Suppressor macrophage treated with lipopolysaccharide for 4 hours (primary cell): ENCODE measurements at places on chromosomes 2 and 18.

DNA sequence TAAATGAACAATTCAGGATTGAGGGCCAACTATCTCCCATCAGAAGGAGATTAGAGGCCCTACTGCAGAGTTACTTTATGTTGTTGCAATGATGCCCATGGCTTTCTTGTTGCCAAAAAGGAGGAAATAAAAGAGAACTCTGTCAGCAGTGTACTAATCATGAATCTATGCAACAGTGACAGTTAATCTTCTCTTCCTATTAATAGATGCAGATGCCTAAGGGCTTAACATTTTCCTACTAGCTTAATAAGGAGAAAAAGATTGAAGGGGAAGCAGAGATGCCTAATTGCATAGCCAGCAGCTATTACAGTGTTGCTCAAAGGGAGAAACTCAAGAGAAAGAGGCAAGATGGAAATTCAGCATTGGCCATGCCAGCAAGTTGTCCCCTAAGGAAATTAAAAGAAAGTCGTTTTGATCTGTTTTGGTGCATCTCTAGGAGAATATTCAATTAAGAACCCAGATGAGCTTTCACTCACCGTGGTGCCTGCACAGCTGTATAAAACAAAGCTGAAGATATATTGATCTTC lies 107.1 kb upstream of the KCNJ3 start:
- no peak for DNase-seq

DNA sequence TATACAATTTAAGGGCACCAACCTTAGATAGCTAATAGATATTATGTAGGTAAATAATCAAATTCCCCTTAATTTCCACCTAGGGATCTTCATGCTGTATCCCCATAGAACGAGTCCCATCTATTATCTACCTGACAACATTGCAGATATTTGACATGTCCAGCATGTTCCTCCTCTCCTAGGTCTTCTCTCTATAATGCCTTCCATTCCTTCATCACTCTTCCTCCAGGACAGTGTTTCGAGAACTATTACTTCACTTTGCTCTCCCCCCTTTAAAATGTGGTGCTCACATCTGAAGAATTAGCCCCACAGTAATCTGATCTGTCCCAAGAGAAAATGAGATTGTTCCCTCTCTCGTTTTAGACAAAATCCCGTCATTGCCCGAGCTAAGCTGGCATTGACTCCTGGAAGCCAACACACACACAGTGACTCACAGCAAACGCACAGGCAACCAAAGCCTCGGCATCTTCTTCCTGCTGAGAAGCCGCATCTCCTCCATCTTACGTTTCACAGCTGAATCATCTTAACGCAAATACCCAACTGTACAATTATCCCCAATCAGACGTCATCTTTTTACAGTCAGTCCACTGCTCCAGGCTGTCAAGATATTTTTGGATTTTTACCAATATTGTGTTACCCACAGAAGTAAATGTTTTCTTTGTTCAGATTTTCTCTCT lies 162.9 kb upstream of the AGAP1 start:
- no peak for DNase-seq

GRCh38 chr2:71852141-71852711 lies 295.4 kb downstream of the CYP26B1 start:
- DNase-seq, result no peak

GRCh38 chr2:170313992-170314348 lies 136.0 kb downstream of the MYO3B start:
- DNase-seq, result no peak

GRCh38 chr2:127179766-127180165 lies 40.3 kb downstream of the CYP27C1 start:
- DNase-seq, result peak; percentile 64

GRCh38 chr2:156486147-156486546 lies 50.0 kb downstream of the GPD2 start:
- DNase-seq, result no peak

DNA sequence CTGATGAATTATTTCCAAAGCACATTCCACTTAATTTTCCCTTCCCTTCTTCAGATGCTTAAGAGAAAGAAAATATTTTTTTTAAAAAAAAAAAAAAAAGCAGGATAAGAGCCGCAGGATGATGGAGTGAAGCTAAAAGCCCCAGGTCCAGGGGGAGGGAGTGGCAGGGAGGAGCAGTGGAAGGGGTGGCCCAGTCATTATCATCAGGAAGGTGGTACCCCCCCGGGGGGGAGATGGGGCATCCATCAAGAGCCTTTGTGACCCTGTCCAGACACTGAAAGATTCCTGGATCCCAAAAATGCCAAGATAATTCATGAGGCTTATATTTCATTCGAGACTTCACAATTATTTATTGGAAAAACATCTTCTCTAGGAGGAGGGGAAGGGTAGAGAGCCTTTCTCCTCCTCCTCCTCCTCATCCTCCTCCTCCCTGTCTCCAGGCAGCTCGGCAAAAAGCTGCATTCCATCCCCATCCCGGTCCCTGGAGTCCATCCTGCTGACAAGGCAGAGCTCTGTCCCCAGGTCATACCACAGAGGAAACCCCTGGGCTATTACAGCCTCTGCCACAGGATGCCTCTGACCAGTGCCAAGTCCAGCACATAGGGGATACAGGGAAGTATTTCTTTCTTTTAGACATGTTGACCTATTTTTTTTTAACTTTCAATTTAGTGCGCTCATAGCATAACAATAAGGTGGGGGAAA lies 125.3 kb downstream of the TWIST2 start:
- no peak for DNase-seq

- no peak for DNase-seq
Measured at GRCh38 chr2:85213404-85213803, 80.2 kb downstream of the TCF7L1 start.

DNA sequence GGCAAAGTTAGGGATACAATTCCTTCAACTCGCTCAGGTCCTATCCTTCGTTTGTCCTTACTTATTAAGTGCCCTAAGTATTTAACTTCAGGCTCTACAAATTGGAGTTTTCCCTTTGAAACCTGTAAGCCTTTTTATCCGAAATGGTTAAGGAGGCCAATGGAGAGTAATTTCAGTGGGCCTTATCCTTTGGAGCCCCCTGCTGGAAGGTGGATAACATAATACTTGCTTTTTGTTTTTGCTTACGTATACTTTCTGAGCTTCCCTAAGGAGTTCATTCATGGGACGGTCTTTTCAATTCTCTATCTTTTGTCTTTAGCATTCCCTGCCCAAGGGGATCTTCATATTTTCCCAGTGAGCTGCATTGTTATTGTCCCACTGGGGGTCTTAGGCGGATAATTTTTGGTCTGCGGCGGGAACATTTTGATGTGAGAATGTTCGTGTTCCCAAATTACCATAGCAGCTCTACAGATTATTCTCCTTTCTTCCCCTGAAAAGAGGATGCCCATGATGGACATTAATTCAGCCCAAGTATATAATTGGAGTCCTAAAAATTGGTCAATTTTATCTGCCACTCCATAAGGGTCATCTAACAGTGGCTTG lies 34.4 kb upstream of the TRAPPC8 start:
- peak; percentile 35 for DNase-seq

GRCh38 chr2:144405321-144405720 lies 114.6 kb downstream of the ZEB2 start:
- DNase-seq, result no peak

GRCh38 chr2:217469203-217469810 lies 533.5 kb downstream of the TNS1 start:
- no peak for DNase-seq

DNA sequence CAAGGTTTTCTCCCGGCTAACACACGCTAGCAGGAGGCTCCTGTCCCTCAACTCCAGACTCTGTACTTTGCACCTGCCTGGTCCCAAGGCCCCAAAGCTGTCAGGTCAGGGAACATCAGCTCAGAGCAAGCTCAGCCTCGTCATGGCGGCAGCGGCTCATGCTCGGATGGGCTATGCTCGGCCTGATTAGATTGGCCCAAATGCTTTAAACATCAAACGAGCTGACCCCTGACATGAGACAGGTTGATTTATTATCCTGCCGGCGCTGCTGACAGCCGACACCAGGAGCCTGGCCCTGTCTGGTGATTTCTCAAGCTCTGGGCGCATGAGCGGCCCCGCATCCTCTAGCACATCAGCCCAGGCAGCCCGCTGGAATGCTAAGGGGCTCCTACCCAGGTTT lies 436.4 kb downstream of the EIPR1 start:
- no peak for DNase-seq

DNA sequence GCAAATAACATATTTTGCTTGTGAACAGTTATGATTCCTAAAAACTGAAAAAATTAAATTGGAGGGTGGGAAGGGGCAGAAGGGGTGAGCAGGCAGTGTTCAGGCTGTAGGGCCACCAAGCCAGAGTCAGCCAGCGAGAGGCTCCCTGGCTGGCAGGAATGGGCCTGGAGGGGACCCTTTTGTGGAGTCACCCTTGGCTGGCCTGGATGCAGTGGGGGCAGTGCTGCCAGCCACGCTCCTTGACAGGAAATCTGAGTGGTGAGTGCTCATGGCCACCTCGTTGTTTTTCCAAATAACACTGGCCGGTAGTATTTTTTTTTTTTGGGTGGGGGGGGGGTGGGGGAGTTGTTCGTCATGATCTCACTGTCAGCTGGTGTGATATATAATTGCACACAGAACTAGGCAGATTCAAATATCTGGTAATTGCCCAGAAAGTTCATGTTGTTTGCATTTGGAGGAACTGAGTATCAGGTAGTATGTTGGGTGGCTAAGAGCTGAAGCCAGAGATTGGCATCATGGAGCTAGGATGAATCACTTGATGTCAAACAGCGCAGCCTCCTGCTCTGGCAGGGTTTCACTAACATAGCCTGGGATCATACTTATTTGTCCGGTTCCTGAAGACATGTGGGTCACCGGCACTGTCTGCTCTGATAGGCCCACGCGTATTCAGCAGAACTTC lies 160.0 kb downstream of the PTGR3 start:
- no peak for DNase-seq

DNA sequence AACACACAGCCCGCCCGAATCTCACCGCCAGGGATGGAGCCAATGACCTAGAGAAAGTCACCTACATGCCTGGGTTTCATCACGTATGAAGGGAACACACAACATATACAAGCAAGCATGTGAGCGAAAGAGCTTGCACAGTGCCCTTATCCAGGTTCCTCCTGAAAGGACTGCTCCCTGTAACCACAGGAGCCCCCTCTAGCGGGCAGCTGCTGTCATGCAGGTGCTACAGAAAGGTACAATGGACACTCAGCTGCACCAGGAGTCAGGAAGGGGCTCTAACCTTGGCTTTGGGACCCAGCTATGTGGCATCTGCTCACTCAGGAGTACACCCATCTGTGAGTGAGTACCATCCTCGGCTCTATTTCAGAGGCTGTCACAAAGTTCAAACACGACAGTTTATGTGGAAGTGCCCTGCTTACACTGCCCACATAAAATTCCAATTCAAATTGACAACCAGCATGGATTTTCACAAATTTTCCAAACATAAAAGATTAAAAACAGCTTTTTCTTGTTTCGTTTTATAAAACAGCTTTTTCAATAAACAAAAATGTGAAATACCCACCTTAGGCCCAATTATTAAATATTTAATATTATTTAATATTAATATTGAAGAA lies 3.5 kb downstream of the NDUFA10 start:
- peak; percentile 65 for DNase-seq

DNA sequence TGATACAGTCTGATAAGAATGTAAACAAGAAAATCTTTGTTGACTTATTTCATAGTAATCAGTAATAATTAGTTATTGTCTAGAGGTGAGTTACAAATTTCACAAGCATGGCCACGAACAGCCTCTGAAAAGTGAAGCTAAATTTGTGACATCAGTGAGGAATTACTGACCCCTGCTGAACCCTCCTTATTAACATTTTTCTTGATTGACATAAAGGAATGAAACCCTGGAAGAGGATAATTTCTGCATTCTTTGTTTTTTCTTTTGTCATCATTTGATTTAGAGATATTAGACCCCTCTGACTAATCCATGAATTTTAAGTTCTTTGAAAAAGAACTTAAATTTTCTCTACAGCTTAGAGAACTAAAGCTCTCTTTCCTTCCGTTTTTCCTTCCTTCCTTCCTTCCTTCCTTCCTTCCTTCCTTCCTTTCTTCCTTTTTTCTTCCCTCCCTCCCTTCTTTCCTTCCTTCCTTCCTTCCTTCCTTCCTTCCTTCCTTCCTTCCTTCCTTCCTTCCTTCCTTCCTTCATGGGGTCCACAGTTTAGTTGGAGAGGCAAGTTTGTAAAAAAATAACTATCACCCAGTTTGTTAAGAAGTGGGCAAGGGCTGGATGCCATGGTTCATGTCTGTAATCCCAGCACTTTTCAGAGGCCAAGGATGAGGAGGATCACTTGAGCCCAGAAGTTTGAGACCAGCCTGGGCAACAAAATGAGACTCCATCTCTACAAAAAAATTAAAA lies 387.0 kb downstream of the MTX2 start:
- no peak for DNase-seq

GRCh38 chr2:217335341-217335966 lies 475.6 kb upstream of the TNP1 start:
- DNase-seq, result no peak

GRCh38 chr2:7673853-7674252 lies 756.6 kb downstream of the RNF144A start:
- DNase-seq, result no peak

DNA sequence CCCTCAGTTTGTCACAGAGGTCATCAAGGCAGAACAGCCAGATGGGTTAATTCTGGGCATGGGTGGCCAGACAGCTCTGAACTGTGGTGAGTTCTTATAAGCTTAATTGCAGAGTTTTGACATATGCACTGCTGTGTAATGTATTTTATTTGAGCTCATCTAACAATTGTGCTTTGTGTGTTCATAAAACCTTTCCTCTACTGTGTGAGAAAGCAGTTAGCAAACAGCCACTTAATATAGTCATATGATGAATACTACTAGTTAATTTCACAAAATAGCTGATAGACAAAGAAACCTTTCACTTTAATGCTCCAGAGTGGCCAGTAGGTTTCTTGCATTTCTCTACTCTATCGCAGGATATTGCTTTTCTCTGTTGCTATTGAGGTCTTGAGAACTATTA lies 43.1 kb downstream of the CPS1 start:
- no peak for DNase-seq

DNA sequence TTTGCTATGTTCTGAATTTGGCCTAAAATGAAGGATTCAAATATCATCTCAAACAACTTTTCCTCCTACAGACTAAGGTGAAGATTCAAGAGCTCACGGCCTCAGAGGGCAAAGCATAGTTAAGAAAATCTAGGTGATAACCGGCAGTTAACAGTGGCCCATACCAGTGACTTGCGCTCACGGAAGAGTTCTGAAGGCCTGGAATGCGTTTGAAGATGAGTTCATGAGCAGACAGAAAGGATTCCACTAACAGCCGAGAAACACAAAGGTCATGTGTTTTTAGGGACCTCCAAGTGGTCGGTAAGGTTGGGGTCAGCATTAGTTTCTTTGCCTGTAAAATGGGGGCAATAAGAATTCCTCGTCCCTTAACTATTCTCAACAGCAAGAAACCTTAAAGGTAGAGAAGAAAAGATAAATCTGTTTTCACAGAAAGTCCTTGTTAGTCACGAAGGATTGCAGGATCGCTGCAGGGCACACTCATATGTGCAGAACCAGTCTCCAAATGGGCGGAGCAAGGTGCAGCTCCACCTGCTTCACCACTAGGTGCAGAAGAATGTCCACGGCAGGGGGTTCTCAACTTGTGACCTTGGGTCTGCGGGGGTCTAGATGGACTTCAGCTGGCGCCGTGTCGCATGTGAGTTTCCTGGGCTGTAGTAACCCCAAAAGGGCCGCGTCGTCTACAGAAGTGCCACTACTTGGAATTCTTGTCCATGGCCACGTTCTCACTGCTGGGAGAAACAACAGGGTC lies 708 bp upstream of the RPIA start:
- peak; percentile 5 for DNase-seq

DNA sequence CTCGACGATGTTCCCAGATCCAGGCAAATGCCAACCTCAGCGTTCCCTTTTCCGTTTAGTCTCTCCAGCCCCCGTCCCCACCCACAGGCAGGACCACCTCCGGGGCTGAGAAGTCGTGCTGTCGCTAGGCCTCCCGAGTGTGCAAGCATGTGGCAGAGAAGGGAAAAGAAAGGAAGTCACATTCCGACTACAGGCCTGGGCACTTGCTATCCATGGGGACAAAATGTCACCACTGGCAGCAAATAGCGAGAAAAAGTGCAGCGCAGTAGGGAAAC lies 420 bp downstream of the PIGN start:
- peak; percentile 39 for DNase-seq
